ENCODE measurements at places on chromosomes 11 and 22. TPM values are rescaled to one million over a fixed set of nuclear protein-coding genes. Genes with fewer than 3 reads are reported as not detected.
A peak's percentile ranks its signal among the peaks of the same experiment; 100 is the strongest.

DNA sequence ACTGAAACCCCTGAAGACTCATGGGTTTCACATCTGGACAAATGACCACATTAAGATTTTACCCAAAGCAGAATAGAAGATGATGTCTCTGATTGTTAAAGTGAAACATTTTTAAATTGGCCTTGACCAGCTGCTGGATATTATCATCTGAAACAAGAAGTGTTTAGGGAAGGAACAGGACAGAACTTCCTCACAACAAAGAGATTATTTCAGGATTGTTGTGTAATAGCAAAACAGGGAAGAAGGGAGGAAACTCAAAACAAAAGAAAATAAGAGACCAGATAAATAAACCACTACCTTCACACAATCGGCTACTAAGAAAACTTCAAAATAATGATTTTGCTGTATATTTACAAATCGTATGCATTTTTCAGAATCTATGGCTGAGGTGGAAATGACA lies 319.2 kb upstream of the API5 start:
- ATAC-seq: no peak

DNA sequence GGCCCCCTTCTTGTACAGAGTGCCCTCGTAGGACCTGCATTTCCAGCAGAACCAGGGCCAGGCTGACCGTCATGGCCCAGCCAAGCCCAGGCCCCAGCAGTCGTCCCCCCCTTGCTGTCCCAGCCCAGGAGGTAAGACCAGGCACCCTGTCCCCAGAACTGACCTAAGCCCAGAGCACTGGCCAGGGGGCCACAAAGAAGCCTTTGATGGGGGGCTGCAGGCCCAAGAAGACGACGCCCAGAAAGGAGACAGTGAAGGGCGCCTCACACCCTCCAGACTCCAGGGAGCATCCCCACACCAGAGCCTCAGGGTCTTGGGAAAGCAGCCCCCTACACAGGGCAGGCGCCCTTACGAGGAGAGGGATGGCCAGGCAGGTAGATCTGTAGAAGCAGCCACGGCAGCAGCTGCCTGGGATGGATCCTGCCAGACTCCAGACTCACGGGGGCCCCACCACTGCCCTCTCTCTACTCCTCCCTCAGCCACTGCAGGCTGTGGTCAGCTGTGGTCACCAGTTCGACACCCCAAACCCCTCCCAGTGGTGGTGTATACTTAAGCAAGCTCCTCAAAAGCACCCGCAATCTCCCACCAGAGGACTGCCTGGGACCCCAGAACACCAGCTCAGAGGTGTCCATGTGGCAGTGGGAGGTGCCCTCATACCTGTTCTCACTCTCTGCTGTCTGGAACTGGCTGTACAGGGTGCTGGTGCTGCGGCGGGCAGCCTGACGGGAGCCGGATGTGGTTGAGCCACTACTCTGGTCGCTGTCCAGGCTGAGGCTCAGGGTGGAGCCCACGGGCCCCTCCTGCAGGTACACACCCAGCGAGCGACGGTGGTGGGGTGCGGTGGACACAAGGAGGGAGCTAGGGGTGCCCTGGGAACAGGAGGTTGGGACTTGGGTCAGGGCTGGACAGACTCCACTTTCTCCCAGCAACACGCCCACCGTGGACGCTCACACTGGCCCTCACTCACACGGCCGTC lies 27.0 kb downstream of the SBF1 start:
- ATAC-seq: peak; percentile 25

DNA sequence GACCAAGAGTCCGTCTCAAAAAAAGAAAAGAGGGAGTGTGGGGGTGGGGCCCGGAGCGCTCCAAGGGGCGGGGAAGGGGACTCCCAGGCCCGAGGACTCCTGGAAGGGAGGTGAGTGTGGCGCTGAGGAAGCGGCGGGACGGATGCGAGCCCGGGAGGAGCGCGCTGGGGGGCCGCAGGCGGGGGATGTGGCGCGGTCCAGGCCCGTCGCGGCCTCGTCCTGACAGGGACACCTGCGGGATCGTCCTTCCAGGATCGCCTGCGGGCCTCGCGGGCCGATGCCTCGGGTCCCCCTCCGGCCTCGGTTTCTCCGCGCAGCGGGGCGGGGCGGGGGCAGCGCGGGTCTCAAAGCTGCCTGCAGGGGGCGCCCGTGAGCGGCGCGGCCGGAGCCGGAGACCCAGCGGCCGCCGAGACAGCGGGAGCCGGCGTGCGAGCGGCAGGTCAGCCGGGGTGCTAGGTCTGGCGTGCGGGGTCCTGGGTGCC lies 3.8 kb upstream of the ADORA2A start:
- peak; percentile 48 for ATAC-seq

GRCh38 chr11:17840101-17840548 lies 105.5 kb downstream of the KCNC1 start:
- ATAC-seq: no peak

DNA sequence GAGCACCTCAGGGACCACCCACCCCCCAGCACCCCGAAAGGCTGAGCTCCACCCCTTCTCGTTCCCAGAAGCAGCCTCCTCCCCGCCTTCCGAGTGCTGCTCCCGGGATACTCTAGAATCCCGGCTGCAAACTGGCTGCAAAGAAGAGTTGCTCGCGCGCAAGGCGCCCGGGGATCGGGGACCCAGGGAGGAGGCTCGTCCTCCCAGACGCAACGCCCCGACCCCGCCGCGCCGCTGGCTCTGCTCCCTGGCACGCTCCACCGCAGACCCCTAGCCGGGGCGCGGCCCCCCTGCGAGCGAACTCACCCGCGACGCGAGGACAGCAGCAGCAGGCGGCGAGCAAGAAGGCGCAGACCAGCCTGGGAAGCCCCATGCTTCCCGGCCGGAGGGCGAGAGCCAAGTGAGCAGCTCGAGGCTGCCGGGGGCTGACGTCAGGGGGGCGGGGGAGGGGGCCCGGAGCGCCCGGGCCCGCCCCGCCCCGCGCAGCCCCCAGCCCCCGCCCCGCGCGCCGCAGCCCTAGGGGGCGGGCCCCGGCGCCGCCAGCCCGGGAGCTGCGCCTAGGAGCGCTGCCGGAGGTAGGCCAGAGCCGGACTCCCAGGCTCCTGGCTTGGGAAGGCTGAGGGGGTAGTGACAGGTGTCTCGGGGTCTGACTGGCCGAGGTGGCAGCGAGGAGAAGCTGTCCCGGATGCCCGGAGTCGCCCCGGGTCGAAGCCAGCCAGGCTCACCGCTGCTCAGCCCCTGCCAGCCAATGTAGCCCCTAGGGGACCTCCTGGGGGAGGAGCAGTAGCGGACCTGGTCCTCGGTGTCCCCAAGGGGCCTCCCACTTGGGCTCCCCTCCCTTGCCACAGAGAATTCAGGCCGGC lies at the start of gene MCAM:
Gene MCAM, minus strand, starts transcription at position 402 of the 863 bp plus-strand sequence. Its CDS starts 29 bp downstream, at position 373.
- peak; percentile 13 for ATAC-seq

- no peak for ATAC-seq
Observed at GRCh38 chr22:49664891-49665290, 162.8 kb downstream of the BRD1 start.

DNA sequence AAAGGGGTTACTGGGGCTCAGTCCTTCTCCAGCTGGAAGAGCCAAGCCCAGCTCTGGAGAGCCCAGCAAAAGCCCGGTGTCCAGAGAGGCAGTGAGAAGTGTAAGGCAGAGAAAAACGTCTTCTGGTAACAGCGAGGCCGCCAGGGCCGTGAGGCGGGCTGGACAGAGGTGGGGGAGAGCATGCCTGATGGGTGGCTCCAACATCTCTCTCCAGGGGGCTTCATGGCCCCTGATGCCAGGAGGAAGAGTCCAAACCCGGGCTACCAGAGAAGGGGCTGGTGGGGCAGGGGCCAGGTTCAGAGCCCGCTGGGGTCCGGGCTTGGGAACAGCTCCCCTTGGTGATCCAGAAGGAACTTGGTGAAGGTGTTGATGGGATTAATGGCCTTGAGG lies 21.7 kb downstream of the ARHGAP1 start:
- ATAC-seq: no peak

DNA sequence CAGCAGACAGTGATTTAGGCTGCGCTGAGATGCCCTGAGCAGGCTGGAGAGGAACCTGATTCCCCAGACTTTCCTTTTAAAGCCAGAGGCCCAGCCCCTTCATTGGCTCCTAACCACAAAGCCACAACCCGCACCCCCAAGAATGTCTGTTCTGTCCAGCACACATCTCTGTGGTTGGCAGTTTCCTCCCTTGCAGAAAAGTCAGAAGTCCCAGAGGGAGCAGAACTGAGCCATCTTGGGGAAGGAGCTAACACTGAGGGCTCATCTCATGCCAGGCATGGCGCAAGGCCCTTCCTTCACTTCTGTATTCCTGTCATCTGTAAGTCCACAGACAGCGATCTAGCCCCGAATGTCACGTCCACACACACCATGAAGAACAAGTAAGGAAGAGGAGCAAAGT lies 97.1 kb upstream of the SYT13 start:
- ATAC-seq: no peak

DNA sequence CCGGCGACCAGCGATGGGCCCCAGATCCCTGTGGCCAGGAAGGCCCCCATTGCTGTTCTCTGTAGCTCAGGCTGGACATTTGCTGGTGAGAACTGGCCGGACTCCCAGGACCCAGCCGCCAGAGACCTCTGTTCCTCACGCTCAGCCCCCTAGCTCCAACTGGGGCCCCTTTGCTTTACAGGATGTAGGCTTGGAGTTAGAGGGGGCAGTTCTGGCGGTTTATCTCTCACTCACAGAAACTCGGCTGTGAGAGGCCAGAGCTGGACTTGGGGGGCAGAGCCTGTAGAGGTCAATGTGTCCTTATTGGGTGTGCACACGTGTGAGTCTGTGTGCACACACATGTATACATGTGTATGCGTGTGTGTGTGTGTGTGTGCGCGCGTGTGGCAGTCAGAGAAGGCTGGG lies 502 bp downstream of the SMIM38 start:
- no peak for ATAC-seq

GRCh38 chr22:32971276-32971675 lies 86.9 kb downstream of the SYN3 start:
- no peak for ATAC-seq

- no peak for ATAC-seq
Observed at GRCh38 chr11:45298718-45299117, 12.6 kb upstream of the SYT13 start.

DNA sequence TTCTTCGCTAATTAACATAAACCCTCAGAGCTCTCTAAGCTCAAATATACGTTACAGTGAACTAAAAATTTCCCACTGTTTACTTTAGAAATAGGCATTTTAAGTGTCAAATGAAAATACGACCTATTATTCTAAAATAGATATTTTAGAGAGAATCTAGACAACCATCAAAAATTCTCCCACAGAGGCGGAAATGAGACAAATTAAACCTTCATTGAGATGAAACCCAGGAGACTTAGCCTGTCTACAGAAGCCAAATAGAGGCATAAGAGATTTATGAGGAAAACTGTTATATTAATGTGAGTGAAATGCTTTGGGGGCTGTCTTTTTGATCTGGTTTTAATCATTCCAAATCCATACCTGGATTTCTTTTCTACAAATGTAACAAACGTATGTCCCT lies 232.0 kb upstream of the GRIA4 start:
- ATAC-seq: no peak

- ATAC-seq: no peak
Observed at GRCh38 chr11:66715346-66716085, 13.5 kb downstream of the SPTBN2 start.

- no peak for ATAC-seq
Observed at GRCh38 chr11:44916331-44916730, 34.4 kb downstream of the TP53I11 start.

DNA sequence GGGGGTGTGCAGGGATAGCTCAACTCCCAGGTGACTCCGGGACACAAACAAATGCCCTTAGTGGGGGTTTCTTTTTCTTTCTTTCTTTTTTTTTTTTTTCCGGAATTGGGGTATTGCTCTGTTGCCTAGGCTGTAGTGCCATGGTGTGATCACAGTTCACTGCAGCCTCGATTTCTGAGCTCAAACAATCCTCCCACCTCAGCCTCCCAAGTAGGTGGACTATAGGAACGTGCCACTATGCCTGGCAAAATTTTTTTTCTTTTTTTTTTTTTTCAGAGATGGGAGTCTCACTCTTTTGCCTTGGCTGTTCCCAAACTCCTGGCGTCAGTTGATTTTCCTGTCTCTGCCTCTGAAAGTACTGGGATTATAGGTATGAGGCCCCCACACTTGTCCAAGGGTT lies 13.8 kb upstream of the ZNF280A start:
- no peak for ATAC-seq

GRCh38 chr22:44666207-44666585 lies 35.8 kb upstream of the PRR5 start:
- ATAC-seq: no peak

DNA sequence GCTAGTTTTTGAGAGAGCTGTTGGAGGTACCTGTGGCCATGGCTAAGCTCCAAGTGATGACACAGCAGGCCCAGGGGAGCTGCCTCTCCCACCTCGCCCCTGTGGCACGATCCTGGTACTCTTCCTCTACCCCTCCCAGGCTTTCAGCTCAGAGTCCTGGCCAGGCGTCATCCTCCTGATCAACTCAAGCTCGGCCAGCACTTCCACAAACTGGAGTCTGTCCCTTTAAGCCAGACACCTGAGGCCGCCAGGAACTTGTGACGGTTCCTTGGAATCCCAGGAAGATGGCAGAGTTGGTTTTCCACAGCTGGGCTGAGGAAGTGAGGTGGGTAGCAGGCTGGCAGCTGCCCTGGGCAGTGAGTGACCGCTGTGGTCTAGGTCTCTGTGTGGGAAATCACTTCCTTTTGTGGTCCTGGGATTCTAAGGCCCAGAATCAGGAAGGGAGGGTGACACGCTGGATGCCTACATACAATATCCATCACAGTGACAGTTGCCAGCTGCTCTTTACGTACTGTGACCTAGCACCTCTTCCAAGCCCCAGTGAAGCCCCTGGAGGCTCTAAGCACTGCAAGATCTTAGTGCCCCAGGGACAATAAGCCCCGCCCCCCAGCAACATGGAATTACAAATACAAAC lies 3.2 kb upstream of the CST6 start:
- ATAC-seq: peak; percentile 61

GRCh38 chr11:40405614-40406013 lies 1053.8 kb downstream of the LRRC4C start:
- ATAC-seq: no peak

DNA sequence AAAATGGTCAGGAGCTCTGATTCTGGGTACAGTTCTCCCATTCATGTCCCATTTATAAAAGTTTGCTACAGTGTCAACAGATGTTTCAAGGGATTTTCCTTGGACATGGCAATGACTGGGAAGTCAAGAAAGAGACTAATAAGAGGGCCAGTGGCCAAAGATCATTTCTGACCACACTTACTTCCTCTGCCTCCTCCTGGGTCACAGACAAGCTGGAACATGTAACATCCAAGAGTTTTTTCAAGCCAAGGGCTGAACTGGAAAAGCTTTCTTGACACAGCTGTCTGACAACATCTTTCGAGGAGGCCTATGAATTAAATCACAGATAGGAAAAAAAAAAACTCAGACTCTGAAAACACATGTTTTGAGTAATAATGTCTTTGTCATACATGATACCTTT lies 8.7 kb downstream of the COMMD9 start:
- ATAC-seq: no peak

- ATAC-seq: no peak
Observed at GRCh38 chr11:2666401-2666741, 33.4 kb downstream of the KCNQ1OT1 start.

GRCh38 chr11:55707029-55707428 lies 45.0 kb downstream of the OR4C6 start:
- ATAC-seq: no peak

- ATAC-seq: no peak
Observed at GRCh38 chr11:65066805-65067291, 8.5 kb upstream of the NAALADL1 start.

- ATAC-seq: peak; percentile 37
Observed at GRCh38 chr11:124536520-124536919, 6.9 kb downstream of the OR8B12 start.

- ATAC-seq: no peak
Observed at GRCh38 chr11:134724106-134724778, 312.2 kb upstream of the B3GAT1 start.

The SPDYC gene
- not detected for total RNA-seq

The MYOD1 gene
- not detected for total RNA-seq

The POLR2L gene
- 177 TPM for total RNA-seq

The GRIK4 gene
- total RNA-seq: 0.08 TPM

The FLRT1 gene
- total RNA-seq: not detected

The SLC37A2 gene
- total RNA-seq: 15.5 TPM

Data from esophagus mucosa (tissue), 1 donor.